ENCODE measurements at places on chromosomes 3 and 15.

DNA sequence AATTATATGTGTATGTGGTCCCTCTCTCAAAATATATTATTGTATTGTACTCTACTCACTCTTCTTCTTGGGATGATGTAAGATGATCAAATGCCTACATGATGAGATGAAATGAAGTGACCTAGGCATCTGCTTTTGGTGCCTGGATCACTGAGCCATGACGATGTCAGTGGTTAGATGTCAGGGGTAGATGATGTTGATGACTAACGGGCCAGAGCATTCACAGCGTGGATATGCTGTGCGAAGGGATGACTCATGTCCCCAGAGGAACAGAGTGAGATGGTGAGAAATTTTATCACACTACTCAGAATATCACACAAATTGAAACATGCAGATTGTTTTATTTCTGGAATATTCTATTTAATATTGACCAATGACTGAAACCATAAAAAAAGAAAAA is 233.9 kb upstream of the CADM2 start:
- no peak overlapping the region for H3K27ac ChIP-seq
- no peaks in the 10 kb centered on the region for H3K36me3 ChIP-seq
- no peaks in the 10 kb centered on the region for H3K27me3 ChIP-seq

DNA sequence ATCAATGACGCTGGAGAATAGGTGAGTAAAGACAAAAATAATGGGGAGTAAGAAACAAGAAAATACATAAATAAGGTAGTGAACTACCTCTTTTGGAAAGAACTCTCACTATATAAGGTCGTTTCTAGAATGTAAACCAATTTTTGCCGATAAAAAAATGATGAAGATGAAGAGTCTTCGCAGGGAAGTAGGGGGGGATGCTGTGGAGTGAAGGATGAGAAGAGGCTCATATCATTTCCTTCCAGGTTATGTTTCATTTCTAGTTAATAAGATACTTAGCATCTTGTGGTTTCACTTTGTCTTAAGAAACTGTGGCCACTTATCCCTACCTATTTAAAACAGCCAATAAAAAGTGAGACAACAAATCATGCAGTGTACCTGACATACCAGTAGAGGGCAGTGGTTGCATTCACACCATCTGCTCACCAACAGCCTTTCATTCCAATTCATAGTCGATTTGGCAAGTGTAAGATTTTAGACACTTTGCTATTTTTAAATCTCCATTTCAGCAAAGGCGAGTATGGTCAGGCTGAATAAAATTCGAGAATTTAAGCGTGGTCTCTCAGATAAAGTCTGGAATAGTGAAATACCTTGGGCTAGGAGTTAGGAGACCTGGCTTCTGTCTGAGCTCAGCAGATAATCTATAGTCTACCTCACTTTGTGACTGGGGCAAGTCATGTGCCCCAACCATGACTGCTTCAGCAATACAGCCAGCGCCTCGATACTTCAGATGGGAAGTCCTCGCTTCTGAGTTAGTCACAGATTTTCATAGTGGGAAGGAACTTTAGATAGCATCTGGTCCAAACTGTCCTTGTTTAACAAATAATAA is 28.9 kb upstream of the ICE2 start:
- no peak overlapping the region for H3K4me3 ChIP-seq
- H3K27me3 ChIP-seq, result no peaks in the 10 kb centered on the region
- H3K27ac ChIP-seq, result peak overlapping the region; percentile 22
- DNase-seq, result peak; percentile 55
- H3K36me3 ChIP-seq, result no peaks in the 10 kb centered on the region

DNA sequence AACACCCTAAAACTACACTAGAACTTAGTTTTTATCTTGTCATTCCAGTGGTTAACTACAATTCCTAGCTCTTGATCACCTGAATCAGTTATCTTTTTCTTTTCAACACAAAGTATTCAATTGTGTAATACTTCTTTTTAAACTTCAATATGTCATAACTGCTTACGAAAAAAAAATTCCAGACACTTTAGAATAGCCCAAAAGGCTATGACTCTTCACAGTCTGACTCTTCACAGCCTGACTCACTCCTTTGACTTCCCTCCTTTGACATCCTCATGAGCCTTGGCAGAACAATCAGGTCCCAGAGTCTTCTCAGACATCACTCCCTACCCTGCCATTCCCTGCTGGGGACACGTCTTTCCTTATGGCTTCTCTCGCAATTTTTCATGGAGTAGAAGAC is 727.1 kb downstream of the ROBO1 start:
- H3K4me3 ChIP-seq, result no peak overlapping the region
- H3K36me3 ChIP-seq, result no peaks in the 10 kb centered on the region
- H3K27ac ChIP-seq, result no peak overlapping the region
- no peak for DNase-seq
- H3K27me3 ChIP-seq, result no peaks in the 10 kb centered on the region
- no peaks in the 10 kb centered on the region for H3K4me1 ChIP-seq

- no peak overlapping the region for H3K27ac ChIP-seq
- H3K4me3 ChIP-seq, result no peak overlapping the region
- H3K27me3 ChIP-seq, result no peaks in the 10 kb centered on the region
- DNase-seq, result no peak
These were observed 81.4 kb upstream of the LMOD3 start for GRCh38 chr3:69203631-69204314.
